ENCODE measurements at places on chromosomes 16 and 17.
A peak's percentile ranks its signal among the peaks of the same experiment; 100 is the strongest.

GRCh38 chr16:83355570-83356218, 452.1 kb upstream of the HSBP1 start:
- no peak for DNase-seq

GRCh38 chr17:29179232-29180033, 765 bp downstream of the MYO18A start:
- peak; percentile 24 for DNase-seq

DNA sequence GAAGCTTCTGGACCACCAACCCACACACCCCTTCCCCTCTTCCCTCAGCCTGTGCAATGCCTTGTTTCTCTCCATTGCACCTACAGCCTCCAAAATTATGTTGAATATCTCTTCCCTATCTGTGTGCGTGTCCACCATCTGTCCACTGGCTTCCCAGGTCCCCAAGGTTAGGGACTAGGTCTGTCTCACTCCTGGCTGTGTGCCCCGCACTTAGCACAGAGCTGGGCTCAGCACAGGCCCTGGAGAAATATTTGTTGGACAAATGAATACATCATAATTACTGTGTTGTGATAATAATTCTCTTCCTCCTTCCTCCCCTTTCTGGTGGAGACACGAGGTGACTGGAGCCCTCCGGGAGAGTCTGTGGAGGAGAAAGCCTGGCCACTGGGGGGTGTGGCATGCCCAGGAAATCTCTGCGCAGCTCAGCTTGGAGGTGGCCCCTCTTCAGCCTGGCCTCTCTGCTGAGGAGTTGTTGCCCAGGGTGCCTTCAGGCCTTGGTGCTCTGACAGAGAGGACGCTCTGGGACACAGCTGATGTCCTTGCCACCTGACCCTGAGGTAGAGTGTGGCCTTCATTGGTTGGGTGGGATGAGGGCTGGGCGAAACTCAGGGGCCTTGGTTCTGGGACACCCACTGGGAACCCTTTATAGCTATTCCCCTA, 3.3 kb upstream of the BRD7 start:
- no peak for DNase-seq

GRCh38 chr17:78271419-78272170, 40.2 kb downstream of the TMEM235 start:
- DNase-seq, result no peak

- no peak for DNase-seq
These were observed 6.9 kb downstream of the GOT2 start for GRCh38 chr16:58727028-58727781.

- DNase-seq, result no peak
These were observed 56.4 kb downstream of the KANSL1 start for GRCh38 chr17:46136820-46137219.

DNA sequence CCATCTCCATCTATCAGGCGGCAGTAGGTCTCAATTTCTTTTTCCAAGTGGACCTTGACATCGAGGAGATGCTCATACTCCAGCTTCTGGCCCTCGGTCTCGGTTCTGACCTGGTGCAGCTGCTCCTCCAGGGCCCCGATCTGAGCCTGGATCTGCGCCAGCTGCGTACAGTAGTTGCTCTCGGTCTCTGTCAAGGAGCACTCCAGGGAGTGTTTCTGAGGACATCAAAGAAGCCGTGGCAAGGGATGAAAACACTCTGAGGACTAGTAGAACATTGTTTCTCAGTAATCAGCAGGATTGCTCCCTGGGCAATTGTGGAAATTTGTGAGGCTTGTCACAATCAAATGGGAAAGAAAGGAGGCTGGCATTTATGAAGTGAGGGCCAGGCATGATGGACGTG, 5.9 kb downstream of the KRT28 start:
- no peak for DNase-seq

- DNase-seq, result no peak
These were observed 9.1 kb downstream of the SLC22A31 start for GRCh38 chr16:89191033-89191900.

GRCh38 chr16:84752600-84752999, 52.8 kb downstream of the USP10 start:
- DNase-seq, result no peak

- no peak for DNase-seq
These were observed 2.8 kb downstream of the MT1X start for GRCh38 chr16:56684926-56685590.

- no peak for DNase-seq
These were observed 46.7 kb upstream of the CDR2 start for GRCh38 chr16:22421136-22421535.

GRCh38 chr16:2458887-2459646, 842 bp upstream of the TEDC2 start:
- DNase-seq, result no peak

DNA sequence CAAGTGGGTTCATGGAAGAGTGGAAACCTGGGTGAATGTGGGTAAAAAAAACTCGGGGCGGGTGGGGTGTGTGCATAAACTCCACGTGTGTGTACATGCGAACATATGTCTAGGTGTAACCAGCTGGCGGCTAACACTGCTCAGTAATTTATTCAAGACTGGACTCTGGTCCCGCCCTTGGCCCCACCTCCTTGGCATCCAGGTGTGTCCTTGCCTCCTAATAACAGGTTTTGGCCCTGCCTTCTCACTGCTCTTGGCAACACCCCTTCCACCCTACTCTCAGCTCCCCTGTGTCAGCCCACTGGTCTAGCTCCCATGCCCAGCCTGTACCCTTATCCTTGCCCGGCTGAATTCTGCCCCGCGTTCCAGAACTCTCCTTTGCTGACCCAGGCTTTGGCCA, 8.3 kb downstream of the FLII start:
- DNase-seq, result no peak

GRCh38 chr16:1070084-1070863, 2.3 kb upstream of the SSTR5 start:
- no peak for DNase-seq

DNA sequence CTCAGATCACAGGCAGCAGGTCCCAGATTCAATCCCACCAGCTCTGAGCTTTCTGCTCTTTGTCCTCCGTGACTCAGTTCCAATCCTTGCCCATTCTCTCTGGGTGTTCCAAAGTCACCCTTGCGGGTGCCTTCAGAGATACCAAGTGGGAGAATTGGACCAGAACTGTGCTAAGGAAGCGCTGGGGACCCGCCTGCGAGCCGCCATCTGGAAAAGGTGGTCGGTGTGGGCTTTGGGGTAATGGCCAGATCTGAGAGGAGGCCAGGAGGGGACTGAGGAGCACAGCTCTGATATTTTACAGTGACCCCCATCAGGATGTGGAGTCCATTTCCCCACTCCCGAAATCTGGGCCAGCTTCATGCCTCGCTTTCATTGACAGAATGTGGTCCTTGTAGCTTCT, 152.6 kb downstream of the SDK2 start:
- no peak for DNase-seq

DNA sequence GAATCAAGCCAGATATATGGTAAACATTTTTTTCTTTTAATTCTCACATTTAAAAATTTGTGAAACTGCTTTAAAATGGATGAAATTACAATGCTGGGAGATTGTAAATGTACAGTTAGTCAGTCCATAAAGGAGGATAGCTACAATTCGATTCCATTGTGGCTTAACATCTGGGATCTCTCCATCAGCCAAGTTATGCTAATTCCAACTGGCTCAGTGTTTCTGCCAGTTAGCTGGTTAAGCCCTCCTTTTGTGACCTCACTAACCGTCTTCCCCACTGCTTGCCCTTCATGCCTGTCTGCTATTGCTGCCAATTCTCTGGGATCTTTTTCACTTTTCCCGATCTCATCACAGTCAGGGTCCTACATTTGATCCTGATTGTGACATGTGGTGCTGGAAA, 1347.6 kb downstream of the CDH11 start:
- no peak for DNase-seq

DNA sequence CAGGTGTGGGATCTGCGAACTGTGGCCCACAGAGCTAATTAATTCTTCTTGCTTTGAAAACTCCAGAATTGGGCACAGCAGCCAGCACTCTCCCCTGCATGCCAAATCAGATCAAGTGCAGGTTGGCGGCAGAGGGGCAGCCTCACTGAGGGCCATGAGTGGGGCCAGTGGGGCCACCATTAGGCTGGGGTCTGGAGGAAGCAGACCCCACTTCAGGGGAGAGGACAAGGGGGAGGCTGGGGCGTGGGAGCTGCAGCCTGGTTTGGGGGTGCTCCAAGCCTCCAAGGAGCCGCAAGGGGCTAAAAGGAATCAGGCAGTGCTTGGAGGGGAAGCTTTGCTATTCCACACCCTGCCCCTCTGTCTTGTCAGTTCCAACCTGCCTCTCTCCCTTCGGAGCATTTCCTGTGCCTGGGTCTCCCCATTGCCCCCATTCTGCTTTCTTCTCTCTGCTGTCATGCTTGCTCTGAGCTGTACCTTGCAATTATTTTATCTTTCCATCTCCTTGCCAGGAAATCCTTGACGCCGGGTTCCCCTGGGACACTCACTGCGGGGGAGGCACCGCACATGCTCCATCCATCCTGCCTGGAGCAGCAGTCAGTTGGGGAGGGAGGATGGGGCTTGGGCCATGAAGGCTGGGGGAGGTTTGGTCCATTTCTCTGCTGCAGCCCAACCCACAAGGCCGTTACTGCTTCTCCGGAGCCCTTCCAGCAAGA, 3.3 kb upstream of the ABCC3 start:
- DNase-seq, result no peak

- DNase-seq, result peak; percentile 92
These were observed 756 bp downstream of the TAX1BP3 start for GRCh38 chr17:3667366-3668278.

GRCh38 chr17:80780381-80781198, 211.1 kb upstream of the CHMP6 start:
- no peak for DNase-seq

DNA sequence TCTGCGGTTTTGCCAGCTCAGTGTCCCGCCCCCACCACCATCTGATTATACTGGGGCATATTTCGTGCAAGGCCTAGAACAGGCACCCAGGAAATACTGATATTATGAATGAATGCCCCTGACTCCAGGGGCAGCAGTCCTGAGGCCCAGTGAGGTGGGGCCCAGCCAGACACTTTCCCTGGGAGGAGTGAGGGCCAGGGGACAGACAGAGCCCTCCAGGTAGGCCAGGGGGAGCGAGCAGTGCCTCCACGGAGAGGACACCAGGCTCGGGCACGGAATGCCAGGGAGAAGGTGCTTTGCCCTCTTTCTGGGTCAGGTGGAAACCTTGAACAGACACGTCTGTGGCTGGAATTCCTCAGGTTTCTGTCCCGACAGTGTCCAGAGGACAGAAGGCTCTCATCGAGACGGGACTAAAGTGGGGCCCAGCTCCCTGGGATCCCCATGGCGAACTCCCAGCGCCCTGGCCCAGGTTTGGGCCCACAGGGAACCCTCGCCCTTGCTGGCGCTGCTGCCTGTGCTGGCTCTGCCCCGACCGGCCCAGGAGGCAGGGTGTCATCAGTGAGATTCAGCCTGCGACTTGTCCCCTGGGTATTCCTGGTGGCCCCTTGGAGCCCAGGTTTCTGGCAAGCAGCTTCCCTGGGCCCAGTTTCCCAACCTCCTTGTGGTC, 4.3 kb downstream of the KATNB1 start:
- no peak for DNase-seq

- no peak for DNase-seq
These were observed 56.2 kb downstream of the RPH3AL start for GRCh38 chr17:296379-296778.
